Right forelimb (tissue), 1 donor: ENCODE measurements at places on chromosomes 3 and 15.

GRCh38 chr3:36959821-36960220 is 15.0 kb upstream of the TRANK1 start:
- no peak for DNase-seq

- no peak for DNase-seq
These were observed 6.4 kb downstream of the POC1A start for GRCh38 chr3:52147804-52148203.

DNA sequence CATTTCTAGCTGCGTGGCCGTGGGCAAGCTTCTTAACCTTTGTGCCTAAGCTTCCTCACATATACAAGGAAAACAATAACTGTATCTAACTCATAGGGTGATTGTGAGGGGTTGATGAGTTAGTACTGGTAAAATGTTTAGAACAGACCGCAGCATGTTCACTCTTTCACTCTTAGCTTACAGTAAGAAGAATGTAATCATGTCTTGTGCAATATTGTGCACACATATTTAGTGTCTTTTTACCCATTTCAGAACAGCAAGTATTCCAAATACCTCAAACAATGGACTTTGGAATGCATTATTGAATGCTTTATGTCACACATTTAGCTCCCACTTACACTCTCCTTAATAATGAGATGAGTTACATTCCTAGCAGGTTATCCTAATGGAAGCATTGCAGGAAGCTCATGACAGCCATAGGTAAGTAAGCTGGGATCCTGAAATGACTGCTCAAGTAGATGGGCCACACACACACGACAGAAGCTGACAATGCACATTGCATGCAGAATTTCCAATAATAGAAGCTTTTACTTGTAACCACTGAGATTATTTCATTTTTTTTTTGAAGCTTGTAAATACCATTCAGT is 468.9 kb upstream of the WNT5A start:
- DNase-seq = no peak

- no peak for DNase-seq
These were observed 9.0 kb upstream of the CD47 start for GRCh38 chr3:108099679-108100428.

- no peak for DNase-seq
These were observed 56.9 kb downstream of the ABTB1 start for GRCh38 chr3:127729556-127730056.

GRCh38 chr3:45226206-45226915 is at the start of gene TMEM158:
Gene TMEM158, minus strand, starts transcription at chr3:45226287. Its CDS starts 260 bp downstream, at chr3:45226027.
- DNase-seq = peak; percentile 84

GRCh38 chr3:160413613-160414248 is 14.3 kb downstream of the SMC4 start:
- DNase-seq = peak; percentile 65

DNA sequence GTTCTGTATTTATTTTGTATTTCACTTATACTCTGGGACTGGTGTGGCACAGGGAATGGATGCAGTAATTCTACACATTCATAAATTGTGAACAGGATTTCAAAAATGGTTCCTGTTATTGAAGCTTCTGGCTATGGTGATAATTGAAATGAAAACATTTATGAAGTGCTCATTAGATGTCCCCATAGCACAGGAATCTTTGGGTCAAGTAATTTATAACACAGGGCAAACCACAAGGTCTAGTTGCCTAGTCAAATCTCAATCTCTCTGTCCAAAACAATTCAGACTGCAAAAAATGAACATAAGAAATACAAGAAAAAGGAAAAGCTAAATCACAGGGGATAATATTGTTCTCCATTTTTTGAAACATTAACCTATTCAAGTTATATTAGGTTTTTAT is 117.5 kb upstream of the PTPRG start:
- no peak for DNase-seq

DNA sequence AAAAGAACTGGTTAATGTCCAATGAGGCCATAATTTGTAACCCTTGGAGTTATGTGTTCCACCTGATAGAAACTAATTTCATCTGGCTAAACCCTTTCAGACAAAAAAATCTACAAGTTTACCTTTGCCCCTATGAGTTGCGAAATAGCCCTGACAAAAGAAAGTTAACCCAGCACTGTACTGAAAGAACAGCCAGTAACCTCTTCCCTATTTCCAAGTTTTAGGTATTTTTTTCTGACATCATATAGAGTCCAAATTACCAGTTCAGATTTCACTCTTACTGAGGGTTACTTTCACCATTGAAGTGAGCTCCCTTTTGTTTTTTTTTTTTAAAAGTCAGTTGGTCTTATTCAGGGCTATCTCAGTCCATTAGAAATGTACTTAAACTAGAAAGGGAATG is 42.8 kb upstream of the PTPRG start:
- DNase-seq = no peak

DNA sequence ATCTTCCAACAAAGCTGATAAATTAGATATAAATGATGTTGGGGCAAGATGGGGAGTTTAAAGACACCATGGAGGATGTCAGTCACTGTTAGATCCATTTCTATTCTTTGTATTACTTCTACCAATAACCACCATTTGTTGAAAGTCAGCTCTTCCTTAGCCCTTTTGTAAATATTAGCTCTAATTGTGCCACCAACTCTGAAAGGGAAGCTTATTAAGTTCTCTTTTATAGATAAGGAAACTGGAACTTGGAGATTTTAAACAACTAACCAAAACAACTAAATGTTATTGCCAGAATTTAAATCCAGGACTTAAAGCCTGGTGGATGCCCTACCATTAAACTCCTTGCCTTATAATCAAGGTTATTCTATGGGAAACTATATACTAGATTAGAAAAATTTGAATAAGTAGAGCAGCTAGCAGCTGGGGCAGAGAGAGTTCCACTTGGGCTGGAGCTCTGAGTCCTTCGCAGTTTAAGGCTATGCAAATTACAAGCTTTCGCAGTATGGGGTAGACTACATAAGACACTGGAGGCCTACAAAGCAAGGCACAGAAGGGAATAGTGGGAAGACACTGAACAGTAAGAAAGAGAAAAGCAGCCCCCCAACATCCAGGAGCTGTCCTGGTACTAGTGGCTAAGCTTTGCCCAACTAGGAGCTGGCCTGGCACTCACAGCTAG is 52.6 kb downstream of the TM4SF18 start:
- no peak for DNase-seq

- no peak for DNase-seq
These were observed 554.4 kb downstream of the IGSF11 start for GRCh38 chr3:118480101-118480860.

DNA sequence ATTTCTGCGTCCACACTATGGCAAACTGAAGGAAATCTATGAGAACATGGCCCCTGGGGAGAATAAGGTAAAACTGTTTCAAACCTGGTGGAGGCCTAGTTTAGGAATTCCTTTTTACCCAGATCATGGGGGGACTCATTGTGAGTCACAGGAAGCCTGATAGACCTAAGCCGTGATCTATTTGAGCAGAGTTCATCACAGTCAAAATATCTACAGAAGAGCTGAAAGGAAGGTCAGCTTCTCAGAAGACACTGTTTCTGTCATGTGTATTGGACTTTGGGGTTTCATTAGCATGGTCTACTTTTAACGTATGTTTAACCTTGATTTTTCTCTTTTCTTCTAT is 1.3 kb downstream of the PSMD2 start:
- no peak for DNase-seq

DNA sequence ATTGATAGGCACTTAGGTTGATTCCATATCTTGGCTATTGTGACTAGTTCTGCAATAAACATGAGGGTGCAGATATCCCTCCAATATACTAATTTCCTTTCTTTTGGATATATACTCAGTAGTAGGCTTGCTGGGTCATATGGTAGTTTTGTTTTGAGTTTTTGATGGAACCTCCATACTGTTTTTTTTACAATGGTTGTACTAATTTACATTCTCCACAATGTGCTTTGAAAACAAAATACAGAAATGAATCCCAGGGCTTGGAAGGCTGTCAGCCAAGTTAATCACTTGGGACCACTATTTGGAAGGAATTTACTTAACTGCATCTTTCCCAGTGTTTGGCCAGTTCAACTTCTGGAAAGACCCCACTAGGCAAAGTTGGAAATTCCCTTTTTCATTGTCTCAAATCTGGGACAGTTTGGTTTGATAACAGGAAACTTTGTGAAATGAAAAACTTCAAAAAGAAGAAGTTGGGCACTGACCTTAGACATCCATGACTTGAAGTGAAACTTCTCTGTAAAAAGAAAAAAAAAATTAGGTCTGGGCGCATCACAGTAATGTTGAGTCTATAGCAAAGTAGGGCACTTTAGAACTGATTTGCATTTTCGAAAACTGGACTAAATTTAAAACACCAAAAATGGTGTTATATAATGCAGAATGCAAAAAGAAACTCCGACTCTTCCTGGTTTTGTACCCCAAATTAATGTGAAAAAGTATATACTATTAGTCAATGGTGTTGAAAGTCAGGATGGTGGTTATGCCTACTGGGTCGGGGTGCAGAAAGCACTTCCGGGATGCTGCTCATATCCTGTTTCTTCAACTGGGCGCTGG is 6.0 kb downstream of the CTSH start:
- no peak for DNase-seq

GRCh38 chr3:149037684-149038083 is 46.3 kb downstream of the GYG1 start:
- DNase-seq = no peak

- DNase-seq = no peak
These were observed 2.5 kb upstream of the GANC start for GRCh38 chr15:42270551-42270950.

DNA sequence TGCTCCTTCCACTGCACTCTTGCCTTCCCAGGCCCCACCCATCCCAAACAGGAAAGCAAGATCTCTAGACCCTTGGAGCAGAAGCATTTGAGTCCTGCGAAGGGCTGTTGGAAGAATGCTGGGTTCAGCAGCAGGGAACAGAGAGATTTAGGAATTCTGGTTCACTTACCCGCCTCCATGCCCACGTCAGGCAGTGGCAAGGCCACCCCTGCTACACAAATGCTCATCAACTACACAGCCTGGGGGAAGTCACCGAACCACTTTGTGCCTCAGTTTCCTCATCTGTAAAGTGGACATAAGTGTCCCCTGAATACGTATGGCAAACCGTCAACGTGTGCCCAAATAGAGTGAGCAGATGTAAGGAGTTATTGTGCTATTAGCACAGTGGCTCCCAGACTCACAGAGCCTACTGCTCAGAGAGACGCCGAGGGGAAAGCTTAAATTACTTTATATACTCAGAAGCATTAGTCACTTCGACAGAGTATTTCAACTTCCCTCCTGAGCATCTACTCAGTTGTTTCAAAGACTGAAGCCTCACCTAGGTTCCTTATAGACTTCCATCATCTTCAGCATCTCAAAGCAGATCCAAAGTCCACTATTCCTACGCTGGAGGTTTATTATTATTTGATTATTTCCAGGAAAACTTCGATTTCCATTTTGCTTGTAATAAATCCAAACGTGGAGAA is 905 bp downstream of the HOMER2 start:
- no peak for DNase-seq

DNA sequence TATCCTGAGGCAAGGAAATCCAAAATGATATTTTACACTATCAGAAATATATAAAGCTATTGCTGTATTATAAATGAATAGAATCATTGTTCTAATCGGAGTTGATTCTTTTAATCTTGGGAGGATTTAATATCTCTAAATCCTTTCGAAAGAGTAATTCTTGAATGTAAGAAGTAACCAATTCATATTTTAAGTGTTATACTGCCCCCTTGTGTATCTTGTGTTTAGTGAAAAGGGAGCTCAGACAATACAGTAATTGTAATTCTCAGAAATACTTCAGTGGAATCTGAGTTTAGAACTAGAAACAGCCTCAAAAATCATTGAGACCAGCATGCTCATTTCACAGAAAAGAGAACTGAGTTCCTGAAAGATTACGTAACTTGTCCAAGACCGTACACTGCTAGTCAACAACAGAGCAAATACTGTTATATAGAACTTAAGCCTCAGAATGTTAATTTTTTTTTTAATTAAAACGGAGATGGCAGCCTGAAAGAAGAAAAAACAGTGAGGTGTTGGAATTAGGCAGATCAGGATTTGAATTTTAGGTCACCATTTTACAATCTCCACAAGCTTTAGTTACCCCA is 42.9 kb downstream of the PLCH1 start:
- no peak for DNase-seq

DNA sequence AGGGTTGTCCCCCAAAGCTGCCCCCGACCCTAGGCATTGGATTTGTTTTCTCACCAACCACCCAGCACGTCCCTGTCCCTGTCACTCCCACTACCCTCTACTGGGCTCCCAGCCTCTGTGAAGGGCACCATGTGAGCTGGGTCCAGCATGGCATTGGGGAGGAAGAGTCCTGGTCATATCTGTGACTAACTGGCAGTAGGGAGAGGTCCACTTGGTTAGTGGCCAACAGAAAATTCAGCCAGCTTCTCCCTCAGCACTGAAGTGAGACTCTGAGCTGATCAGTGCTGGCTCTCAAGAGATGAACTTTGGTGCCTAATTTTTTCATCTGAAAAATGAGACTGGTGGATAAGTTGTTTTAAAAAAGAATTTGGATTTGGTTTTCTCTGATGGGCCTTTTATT is 11.3 kb upstream of the KIF23 start:
- no peak for DNase-seq

- DNase-seq = no peak
These were observed 375.8 kb downstream of the TIGIT start for GRCh38 chr3:114669614-114670013.

DNA sequence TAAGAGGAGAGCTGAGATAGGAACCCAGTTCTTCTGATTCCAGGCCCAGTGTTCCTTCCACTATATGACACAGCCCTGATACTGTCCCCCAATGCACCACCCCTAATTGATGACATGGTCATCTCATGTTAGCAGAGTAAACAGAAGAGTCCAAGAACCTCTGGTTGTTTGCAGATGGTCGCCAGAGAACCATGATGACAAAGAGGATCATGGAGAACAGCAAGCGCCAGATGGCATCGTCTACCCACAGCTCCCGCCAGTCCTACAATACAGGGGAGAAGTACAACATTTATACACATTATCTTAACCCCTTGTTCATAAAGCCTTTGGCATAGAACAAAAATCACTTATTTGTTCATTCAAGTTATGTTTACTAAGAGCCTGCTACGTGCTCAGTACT is 18.5 kb upstream of the VPS39 start:
- no peak for DNase-seq

- no peak for DNase-seq
These were observed 644.7 kb downstream of the OTOL1 start for GRCh38 chr3:162141272-162141791.

DNA sequence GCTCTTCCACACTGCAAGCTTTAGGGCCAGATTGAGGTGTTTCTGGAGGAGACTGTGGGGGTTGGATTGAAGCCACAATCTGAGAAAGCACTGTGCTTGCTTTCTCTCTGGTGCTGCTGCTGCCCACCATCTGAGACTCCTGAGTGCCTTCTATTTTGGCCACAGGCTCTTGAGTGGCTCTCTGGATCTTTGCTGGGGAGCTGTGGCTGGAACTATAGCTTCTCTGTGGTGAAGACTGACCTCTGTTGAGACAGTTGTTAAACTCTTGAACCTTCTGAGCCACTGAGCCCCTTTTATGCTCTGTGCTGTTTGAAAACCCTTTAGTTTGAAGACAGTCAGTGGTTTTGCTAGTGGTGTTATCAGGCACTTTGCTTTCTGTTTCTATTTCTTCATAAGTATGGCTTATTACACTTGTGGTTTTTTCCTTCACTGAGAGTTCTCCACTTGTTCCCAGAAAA is 108.7 kb upstream of the TSPAN3 start:
- DNase-seq = no peak

- no peak for DNase-seq
These were observed 29.1 kb downstream of the MEF2A start for GRCh38 chr15:99594916-99595315.
